ENCODE measurements at places on chromosomes 13 and 19.

GRCh38 chr19:58563034-58563573 is 4.7 kb upstream of the UBE2M start:
- DNase-seq: no peak

DNA sequence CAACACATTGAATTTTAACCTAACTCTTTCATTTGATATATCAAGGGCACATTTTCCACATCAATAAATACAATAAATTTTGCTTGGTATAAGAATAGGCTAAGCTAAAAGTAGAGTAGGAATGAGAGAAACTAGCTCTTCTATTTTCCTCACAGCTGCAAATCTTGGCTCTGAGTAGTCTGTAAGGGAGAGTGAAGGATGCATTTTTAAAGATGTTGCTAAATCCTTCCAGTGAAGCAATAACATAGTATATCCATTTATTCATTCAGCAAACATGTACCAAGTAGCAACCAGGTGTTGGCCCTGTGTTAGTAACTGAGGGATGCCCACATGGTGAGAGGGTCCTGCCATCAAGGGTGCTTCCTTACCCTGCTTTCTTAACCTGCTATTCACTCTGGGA is 799.9 kb downstream of the PCDH9 start:
- no peak for DNase-seq

DNA sequence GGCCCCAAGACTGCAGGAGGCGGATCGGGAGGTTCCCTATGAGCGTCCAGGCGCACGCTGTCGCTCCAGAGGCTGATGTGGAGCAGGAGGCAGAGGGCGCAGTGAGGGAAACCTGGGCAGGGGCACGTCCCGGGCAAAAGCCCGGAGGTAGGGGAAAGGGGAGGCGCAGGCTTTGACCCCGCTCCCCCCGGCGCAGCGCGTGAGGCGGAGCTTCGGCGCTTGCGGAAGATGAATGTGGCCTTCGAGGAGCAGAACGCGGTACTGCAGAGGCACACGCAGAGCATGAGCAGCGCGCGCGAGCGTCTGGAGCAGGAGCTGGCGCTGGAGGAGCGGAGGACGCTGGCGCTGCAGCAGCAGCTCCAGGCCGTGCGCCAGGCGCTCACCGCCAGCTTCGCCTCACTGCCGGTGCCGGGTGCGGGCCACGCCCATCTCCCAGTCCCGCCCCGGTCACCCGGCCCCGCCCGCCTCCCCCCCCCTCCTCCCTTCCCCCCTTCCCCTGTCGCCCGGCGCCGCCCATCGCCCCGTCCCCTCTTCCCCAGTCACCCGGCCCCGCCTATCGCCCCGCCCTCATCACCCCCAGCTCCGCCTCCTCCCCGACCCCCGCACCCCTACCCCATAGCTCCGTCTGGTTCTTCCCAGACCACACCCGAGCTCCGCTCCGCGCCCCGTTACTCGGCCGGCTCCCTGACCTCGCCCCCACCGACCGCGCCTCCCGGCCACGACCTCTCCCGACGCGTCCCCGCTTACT is 4.1 kb downstream of the HMG20B start:
- no peak for DNase-seq

- DNase-seq: no peak
Measured at GRCh38 chr13:112796190-112796915, 106.5 kb downstream of the ATP11A start.

DNA sequence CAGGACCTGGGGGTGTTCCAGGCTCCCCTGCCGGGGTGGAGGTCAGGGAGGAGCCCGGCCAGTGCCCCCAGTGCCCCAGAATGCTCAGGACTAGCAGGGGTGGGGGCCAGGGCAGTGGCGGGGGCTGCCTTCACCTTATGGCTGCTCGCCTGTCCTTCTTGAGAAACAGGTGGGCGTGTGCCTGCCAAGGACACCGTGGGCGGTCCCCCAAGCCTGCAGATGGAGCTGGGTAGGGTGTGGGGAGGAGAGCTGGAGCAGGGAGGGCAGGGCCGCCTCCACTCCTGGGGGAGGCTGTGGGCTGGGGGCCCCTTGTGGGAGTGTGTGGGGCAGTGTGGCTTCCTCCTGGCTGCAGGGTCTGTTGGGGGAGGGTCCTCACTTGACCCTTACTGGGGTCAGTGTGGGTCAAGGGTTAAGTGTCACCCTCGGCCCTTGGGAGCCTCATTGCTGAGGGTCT is 160.1 kb downstream of the KDM4B start:
- DNase-seq: no peak

DNA sequence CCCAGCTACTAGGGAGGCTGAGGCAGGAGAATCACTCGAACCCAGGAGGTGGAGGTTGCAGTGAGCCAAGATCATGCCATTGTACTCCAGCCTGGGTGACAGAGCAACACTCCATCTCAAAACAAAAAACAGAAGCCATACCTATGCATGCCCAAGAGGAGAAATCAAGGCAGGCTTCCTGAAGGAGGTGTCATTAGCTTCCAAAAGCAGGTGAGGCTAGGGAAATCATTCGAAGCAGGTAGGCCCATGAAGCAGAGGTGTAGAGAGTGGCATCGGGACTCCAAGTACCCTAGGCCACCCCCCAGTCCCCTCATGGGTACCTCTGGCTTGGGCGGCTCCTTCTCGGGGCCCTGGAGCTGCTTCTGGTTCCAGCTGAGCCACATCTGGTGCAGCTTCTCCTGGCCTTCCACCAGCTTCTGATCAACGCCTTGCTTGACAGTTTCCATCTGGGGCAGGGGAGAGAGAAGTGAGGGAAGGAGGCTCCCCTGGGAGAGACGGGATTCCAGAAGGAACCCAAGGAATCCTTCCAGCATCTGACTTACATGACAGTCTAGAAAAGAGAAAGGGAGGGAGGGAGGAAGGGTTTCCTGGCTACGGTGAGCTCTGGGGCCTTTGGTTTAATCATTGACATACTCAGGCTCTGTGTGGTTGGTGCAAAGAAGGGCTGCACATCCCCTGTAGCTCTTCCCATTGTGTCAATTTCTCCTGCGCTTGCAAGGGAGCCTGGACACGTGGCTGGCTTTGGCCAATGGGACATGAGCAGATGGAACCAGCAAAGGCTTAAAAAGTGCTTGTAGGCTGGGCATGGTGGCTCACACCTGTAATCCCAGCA is 13.1 kb upstream of the TICAM1 start:
- DNase-seq: no peak

DNA sequence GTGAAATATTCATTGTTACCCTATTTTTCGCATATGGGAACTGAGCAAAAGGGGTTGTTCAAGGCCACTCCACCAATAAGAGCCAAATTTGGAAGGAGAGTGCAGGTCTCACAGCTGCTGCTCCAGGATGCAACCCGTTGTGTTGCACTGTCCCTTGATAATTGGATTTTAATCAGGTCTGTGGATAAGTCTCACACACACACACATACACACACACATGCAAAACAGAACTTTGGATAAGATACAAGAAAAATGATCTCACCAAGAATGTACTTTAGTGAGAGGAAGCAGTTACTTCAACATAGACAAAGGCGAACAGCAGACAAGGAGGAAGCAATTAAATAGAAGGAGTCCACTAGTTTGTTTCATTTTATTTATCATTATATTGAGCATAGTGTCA is 127.3 kb upstream of the EDNRB start:
- DNase-seq: no peak

GRCh38 chr13:41939398-41939797 is 21.5 kb downstream of the VWA8 start:
- DNase-seq: no peak

DNA sequence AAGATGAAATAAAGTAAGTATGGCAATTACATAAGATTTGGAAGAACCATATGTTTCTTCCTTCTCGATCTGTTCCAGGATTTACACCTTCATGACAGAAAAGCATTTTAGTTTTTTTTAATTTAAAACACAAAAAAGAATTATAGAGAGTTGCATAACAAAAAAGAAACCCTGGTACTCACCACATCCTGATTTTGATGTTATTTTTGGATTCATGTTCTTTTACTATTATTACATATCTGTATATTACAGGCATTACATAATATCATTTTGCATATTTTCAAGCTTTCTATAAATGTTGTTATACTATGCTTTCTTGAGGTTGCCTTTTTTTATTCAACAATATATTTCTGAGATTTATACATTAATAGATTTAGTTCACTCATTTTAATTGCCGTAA is 6.7 kb upstream of the KATNAL1 start:
- DNase-seq: no peak

GRCh38 chr19:6963244-6963852 is 57.9 kb downstream of the MBD3L2B start:
- no peak for DNase-seq

Data from T-helper 2 cell (primary cell).